ENCODE measurements at places on chromosomes 7 and 10. TPM values are rescaled to one million over a fixed set of nuclear protein-coding genes. Genes with fewer than 3 reads are reported as not detected.
A peak's percentile ranks its signal among the peaks of the same experiment; 100 is the strongest.

DNA sequence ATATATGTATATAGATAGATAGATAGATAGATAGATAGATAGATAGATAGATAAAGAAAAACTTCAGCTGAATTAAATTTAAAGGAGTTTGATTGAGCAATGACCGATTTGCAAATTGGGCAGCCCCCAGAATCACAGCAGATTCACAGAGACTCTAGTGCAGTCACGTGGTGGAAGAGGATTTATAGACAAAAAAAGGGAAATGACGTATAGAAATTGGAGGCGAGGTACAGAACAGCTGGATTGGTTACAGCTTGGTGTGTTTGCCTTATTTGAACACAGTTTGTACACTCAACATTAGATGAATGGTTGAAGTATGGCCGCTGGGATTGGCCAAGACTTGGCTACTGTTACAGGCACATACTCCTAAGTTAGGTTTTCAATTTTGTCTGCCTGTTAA, 8.2 kb upstream of the PODXL start:
- DNase-seq: no peak

DNA sequence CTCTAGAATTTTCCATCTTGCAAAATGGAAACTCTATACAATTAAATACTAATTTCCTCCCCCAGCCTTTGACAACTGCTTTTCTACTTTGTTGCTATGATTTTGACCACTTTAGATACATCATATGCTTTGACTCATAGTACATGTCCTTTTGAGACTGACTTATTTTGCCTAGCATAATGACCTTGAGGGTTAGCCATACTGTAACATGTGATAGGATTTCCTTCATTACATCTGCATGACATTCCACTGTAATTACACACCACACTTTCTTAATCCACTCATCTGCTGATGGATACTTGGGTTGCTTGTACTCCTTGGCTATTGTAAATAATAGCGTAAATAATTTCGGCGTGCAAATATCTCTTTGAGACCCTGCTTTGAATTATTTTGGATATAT, 127.7 kb downstream of the JAZF1 start:
- no peak for DNase-seq

ZYX gene
- total RNA-seq: 179 TPM

DNA sequence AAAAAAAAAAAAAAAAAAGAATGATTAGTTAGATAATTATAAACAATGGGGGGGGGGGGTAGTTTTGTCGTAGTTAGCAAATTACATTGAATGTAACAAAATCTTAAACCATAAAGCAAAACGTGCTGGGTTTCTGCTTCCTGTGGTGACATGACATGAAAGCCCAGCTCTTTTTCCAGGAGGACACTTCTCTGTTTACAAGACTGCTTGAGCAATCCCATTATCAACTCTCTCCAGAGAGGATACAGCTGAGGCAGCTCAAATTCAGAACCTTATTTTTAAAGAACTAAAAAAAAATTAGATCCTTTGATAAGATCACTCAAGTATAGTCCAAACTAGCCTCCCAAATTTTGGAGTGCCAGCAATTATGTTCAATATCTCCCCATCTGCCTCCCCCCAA, 58.6 kb downstream of the ADRB1 start:
- DNase-seq: no peak

TDRD1 gene
- 0.57 TPM for total RNA-seq

DNA sequence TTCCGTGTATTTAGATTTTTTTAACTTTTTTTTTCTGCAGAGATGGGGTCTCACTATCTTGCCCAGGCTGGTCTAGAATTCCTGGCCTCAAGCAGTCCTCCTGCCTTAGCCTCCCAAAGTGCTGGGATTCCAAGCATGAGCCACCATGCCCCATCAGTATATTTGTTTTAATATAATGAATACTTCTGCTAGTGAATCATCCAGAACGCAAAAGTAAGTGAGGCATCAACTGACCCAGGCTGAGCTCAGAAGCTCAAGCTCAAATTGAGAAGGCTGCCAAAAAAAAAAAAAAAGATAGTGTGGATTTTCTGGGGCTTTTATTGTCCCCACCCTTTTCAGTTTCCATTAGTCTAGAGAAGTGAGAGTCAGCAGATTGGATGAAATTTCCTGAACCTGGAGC, 39.0 kb upstream of the TECTB start:
- no peak for DNase-seq

EPO gene
- total RNA-seq: 0.63 TPM

- DNase-seq: no peak
Measured at GRCh38 chr7:121608785-121609184, 212.7 kb upstream of the FAM3C start.

DNA sequence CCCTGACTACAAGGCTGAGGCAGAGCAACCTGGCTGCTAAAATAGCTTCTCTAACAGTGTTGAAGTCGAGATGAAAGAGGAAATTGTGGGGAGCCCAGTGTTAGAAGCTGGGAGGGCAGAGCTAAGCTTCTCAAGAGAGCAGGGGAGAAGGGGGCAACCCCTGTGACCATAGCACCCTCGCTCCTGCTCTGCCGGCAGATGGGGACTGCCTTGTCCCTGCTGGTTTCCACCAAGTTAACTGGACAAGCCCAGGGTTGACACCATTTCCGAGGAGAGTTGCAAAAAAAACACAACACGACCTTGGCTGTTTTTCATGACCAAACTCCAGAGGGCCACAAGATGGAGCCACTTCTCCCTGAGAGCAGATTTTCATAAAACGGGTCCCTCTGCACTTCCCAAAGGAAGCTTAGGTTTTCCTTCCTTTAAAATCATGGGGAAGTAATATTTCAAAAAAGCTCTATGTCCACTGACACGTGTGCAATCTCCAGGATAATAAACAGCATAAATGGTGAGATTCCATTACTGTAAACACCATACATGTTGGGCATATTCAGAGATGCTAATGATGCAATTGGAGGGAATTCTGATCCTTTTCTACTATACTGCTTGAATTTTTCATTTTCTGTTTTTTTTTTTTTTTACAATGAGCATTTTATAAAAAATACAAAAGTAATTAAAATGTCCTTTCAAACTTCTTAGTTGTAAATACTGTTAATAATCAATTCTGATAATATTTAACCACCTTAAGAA, 140.4 kb downstream of the PIP4K2A start:
- peak; percentile 19 for DNase-seq

GRCh38 chr10:52729271-52730104, 43.1 kb downstream of the MBL2 start:
- no peak for DNase-seq

GRCh38 chr7:24724451-24725190, 32.6 kb downstream of the GSDME start:
- DNase-seq: no peak

DNA sequence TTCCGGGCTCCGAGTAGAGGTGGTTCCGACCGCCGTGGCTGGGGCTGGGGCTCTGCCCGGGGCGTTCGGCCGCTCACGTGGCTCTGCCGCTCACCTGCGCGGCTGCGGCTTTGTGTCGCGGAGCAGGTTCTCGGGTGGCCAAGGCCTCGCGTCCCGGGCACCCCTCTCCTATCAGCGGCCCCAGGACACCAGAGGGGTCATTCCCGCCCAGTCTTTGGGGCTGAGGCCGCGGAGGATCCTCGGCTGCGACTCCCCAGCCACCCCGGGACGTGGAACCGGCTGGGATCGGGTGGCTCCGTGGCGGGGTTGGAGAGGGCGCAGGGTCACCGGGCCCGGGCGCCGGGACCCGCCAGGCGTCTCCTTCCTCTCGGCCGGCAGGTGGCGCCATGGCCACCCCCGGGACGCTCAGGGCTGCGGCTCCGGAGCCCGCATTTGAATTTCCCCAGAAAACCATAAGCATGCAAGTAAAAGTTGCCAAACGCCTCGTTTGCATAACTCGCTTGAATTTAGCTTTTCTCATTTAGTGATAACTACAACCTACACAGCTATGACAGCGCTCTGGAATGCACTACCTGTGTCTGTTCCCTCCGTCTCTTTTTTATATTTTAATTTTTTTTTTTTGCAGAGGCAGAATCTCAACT, 1.2 kb downstream of the COL26A1 start:
- peak; percentile 75 for DNase-seq

HOXA10 gene
- total RNA-seq: not detected

GRCh38 chr7:12131122-12131521, 80.0 kb upstream of the TMEM106B start:
- DNase-seq: no peak

SLC13A1 gene
- total RNA-seq: not detected

GRCh38 chr10:60735244-60735643, 43.0 kb upstream of the CDK1 start:
- no peak for DNase-seq

DNA sequence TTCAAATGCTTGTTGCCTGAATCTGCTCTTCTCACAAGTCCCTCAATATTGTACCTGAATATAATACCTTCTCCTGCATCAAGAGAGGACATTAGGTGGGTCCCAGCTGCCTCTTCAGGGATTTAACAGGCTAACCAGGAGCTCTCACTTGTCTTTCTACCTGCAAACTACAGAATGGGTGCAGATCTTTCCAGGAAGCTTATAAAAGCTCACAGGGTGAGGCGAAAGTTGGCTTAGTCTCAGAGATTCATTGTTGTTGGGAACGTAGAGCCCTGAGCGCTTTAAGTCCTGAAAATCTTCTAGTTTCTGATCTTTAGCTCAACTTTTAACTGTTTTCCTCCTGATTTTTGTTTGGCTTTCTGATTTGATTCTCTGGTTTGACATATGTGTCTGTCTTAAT, 25.0 kb downstream of the PLAU start:
- DNase-seq: no peak

TUBAL3 gene
- total RNA-seq: 0.15 TPM

GRCh38 chr10:86359111-86359510, 7.5 kb downstream of the GRID1 start:
- no peak for DNase-seq

GRCh38 chr7:142603870-142604448, 145.3 kb upstream of the PRSS1 start:
- DNase-seq: peak; percentile 60

- no peak for DNase-seq
Measured at GRCh38 chr10:10477844-10478243, 539.8 kb upstream of the CELF2 start.

GRCh38 chr7:63027075-63027474, 971.6 kb upstream of the ZNF722 start:
- no peak for DNase-seq

GRCh38 chr7:81776948-81777630, 7.2 kb upstream of the HGF start:
- no peak for DNase-seq

SLF2 gene
- total RNA-seq: 17.3 TPM

DNA sequence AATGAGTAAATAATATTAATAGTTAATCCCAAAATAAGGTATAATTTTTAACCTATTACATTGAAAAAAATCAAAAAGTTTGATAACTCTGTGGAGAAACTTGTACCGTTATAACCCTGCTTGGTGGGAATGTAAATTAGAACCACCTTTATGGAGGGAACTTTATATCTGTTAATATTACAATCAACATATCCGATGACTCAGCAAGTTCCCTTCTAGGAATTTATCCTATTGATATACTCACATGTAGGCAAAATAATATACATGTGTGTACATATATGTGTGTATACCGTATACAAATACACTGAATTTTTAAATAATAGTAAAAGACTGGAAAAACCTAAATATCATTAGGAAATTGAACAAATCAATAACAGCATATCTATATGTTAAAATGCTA, 54.7 kb downstream of the PANK1 start:
- no peak for DNase-seq

CPED1 gene
- 0.44 TPM for total RNA-seq

DNA sequence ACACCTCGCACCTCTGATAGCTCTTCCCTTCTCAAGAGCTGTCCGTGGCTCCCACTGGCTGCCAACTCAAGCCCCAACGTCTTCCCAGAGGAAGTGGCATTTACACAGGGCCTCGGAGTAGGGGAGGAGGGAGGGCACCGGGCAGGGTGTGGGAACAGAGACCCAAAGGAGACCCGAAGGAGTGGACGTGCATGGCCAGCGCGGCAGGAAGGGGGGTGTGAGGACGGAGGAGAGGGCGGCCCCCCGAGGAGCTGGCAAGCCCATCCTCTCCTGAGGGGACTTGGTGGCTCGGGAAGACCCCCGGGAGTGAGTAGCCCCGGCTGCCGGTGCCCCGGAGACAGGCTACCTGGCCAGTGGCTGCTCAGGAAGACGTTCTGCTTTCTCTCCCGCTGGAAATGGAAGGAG, 85.9 kb downstream of the FOXL3 start:
- no peak for DNase-seq

GRCh38 chr10:31288962-31289361, 30.1 kb upstream of the ZEB1 start:
- no peak for DNase-seq

FXYD4 gene
- not detected for total RNA-seq

DCLRE1A gene
- 11.3 TPM for total RNA-seq

GRCh38 chr7:44497155-44498027, 6.9 kb upstream of the NUDCD3 start:
- DNase-seq: no peak

GRCh38 chr7:26155531-26156375, 3.8 kb downstream of the NFE2L3 start:
- DNase-seq: no peak

DNA sequence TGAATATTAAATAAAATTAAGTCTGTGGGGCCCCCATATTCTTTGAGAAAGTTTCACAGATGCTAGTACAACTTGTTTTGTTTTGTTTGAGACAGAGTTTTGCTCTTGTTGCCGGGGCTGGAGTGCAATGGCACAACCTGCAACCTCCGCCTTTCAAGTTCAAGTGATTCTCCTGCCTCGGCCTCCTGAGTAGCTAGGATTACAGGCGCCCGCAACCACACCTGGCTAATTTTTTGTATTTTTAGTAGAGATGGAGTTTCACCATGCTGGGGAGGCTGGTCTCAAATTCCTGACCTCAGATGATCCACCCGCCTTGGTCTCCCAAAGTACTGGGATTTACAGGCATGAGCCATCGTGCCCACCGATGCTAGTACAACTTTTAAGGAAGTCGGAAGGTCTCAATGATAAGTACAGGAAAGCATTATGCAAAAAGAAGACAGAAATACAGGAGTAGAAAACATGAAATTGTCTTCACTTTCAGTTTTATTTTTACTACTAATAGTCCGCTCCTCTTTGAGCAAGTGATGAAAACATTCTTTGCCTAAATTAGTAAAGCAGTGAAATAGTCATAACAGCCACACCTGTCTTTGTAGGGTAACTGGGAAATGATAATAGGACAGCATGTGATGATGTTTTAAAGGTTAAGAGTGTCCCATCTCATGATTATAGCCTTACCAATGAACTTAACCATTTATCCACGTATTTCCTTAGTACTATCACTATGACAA, 147.5 kb downstream of the SEMA3D start:
- DNase-seq: no peak
